Activated T-cell treated with anti-CD3 and anti-CD28 coated beads, Interleukin-2, amount 50 U/mL, for 72 hours (primary cell): ENCODE measurements at places on chromosomes 4 and X. TPM values are rescaled to one million over a fixed set of nuclear protein-coding genes. Genes with fewer than 3 reads are reported as not detected.

GRCh38 chrX:5644776-5645175 is 583.9 kb downstream of the NLGN4X start:
- peaks cover 6% of the 10 kb centered on the region for H3K36me3 ChIP-seq
- H3K4me1 ChIP-seq, result no peaks in the 10 kb centered on the region
- H3K4me3 ChIP-seq, result no peak overlapping the region
- no peaks in the 10 kb centered on the region for H3K27me3 ChIP-seq
- H3K27ac ChIP-seq, result no peak overlapping the region

DNA sequence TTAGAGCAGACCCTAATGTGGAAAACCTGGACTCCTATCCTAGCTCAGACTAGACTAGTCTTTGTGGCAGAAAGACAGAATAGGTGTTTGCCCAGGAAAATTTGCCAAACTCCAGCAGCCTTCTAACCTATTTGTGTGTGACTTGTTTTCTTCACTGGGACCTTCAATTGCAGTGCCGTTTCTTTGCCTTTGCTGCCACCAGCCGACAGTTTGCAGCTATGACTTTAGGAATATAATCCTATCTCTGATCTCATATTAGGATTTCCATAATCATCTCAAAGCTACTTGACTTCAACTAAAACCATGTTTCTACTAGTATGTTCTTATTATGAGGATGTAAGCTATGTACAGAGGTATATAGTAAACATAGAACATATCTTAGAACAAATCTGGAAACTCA is 60.2 kb upstream of the PGAM4 start:
- H3K4me3 ChIP-seq, result no peak overlapping the region
- no peaks in the 10 kb centered on the region for H3K4me1 ChIP-seq
- DNase-seq, result no peak
- no peaks in the 10 kb centered on the region for H3K27me3 ChIP-seq
- no peak overlapping the region for H3K27ac ChIP-seq

DNA sequence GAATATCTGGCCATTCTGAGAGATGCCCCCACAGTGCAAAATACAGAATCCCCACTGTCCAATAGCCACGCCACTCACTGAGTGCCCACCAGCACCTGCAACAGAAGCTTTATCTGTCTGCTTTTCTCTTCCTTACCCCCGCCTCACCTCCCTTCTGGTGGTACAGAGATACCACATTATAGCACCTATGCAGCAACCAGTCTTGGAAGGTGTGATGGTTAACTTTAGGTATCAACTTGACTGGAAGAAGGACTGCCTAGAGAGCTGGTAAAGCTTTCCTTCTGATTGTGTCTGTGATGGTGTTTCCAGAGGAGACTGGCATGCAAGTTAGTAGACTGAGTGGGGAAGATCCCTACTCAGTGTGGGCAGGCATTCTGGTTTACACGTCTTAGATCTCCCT is 61.8 kb upstream of the TXK start:
- no peak overlapping the region for H3K4me3 ChIP-seq
- DNase-seq, result no peak
- H3K4me1 ChIP-seq, result no peaks in the 10 kb centered on the region
- no peak overlapping the region for H3K27ac ChIP-seq
- no peaks in the 10 kb centered on the region for H3K27me3 ChIP-seq

GRCh38 chr4:5186271-5187064 is 135.2 kb downstream of the STK32B start:
- no peak for DNase-seq
- H3K27ac ChIP-seq, result no peak overlapping the region
- no peaks in the 10 kb centered on the region for H3K27me3 ChIP-seq
- H3K4me1 ChIP-seq, result no peaks in the 10 kb centered on the region
- H3K4me3 ChIP-seq, result no peak overlapping the region

GRCh38 chrX:24423960-24424359 is 41.1 kb upstream of the PDK3 start:
- peaks cover 1% of the 10 kb centered on the region for H3K36me3 ChIP-seq
- H3K27me3 ChIP-seq, result peaks cover 17% of the 10 kb centered on the region
- no peak overlapping the region for H3K4me3 ChIP-seq
- H3K4me1 ChIP-seq, result no peaks in the 10 kb centered on the region

DNA sequence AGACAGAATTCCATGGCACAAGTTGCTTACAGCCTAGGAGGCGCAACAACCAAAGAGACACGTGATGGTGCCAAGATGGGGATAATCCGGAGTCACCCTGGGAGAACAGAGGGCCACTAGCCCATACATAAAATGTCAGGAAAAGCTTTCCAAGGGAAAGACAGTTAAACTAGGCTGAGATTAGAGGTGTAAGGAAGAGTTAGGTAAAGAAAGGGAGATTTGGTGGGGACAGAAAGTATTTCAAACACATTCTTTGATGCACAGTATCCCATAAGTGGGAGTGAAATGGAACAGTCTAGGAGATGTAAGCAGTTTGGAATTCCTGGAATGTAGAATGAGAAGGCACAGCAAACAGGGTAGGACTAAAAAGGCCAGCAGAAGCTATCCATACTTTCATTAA is 860.9 kb upstream of the LCORL start:
- H3K27me3 ChIP-seq, result no peaks in the 10 kb centered on the region
- H3K36me3 ChIP-seq, result no peaks in the 10 kb centered on the region
- H3K4me3 ChIP-seq, result no peak overlapping the region
- H3K27ac ChIP-seq, result no peak overlapping the region
- no peaks in the 10 kb centered on the region for H3K4me1 ChIP-seq
- DNase-seq, result no peak

GRCh38 chrX:793216-793770 is 162.7 kb downstream of the SHOX start:
- no peak overlapping the region for H3K27ac ChIP-seq
- DNase-seq, result no peak
- H3K36me3 ChIP-seq, result no peaks in the 10 kb centered on the region
- H3K4me1 ChIP-seq, result no peaks in the 10 kb centered on the region
- no peak overlapping the region for H3K4me3 ChIP-seq

DNA sequence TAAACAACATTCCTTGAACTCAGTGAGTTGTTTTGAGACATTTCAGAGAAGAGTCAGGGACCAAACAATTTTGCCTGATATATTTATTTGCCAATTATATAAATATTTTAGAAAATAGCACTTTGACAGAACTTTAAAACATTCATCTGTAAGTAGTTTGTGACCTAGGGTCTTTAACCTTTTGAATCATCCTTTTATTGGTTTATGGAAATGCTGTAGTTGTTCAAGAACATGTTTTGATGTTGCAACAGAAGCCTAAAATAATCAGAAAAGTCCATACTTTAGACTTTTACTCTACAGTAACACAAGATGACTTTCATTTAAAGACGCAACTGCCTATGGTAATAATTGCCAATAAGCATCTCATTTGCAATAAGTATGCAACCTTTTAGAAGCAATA is 43.0 kb downstream of the CXCL1 start:
- no peaks in the 10 kb centered on the region for H3K36me3 ChIP-seq
- H3K4me1 ChIP-seq, result no peaks in the 10 kb centered on the region
- no peak for DNase-seq
- no peak overlapping the region for H3K27ac ChIP-seq
- H3K4me3 ChIP-seq, result no peak overlapping the region

GRCh38 chrX:1535241-1536041 is 1.5 kb downstream of the P2RY8 start:
- peak; percentile 76 for DNase-seq
- peak overlapping the region; percentile 96 for H3K27ac ChIP-seq
- no peaks in the 10 kb centered on the region for H3K27me3 ChIP-seq

- H3K27me3 ChIP-seq, result no peaks in the 10 kb centered on the region
- peaks cover 4% of the 10 kb centered on the region for H3K36me3 ChIP-seq
- peak overlapping the region; percentile 58 for H3K27ac ChIP-seq
- H3K4me3 ChIP-seq, result no peak overlapping the region
Observed at GRCh38 chr4:153514001-153514526, 47.9 kb downstream of the TMEM131L start.

DNA sequence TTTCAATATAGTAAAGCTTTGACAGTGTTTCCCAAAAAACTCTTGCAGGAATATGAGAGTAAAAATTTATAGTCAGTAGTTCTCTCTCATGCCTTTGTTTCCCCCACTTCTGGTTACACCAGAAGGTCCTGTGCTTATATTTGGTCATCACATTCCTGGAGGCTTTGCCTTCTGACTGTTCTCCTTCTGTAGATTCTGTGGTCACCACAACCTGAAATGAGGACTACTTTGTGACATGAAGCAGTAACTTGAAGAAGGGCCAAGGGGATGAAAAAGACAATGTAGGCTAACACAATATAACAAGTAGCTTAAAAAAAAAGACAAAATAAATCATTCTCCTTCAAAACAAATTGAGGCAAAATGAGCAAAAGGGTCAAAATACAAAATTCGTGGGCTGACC is 366.2 kb upstream of the NR3C2 start:
- no peaks in the 10 kb centered on the region for H3K4me1 ChIP-seq
- no peaks in the 10 kb centered on the region for H3K27me3 ChIP-seq
- no peak overlapping the region for H3K4me3 ChIP-seq
- DNase-seq, result no peak
- no peaks in the 10 kb centered on the region for H3K36me3 ChIP-seq

DNA sequence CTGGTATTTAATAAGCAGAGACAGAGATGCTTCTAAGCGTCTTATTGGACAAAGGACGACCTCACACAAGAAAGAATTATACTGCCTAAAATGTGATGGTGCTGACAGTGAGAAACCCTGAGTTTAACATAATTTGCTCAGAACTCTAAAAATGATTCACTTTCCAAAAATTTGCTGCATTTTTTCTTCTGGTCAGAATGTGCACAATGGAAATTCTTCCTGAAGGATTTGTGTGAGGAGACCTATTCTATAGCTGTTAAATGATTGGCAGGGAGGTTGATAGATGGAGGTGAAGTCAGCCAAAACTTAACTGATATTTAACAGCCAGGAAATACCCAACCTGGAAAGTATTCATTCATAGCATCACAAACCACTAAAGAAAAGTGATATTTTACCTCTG is 1.7 kb downstream of the MAGEC3 start:
- no peak overlapping the region for H3K4me3 ChIP-seq
- no peak for DNase-seq
- no peak overlapping the region for H3K27ac ChIP-seq
- no peaks in the 10 kb centered on the region for H3K27me3 ChIP-seq
- no peaks in the 10 kb centered on the region for H3K36me3 ChIP-seq

F9 gene
- not detected for total RNA-seq

DNAAF6 gene
- total RNA-seq, result not detected

PPARGC1A gene
- not detected for total RNA-seq

XK gene
- total RNA-seq, result not detected

ARSH gene
- total RNA-seq, result not detected

SERPINA7 gene
- not detected for total RNA-seq
